ENCODE measurements at places on chromosomes 6 and 20.

DNA sequence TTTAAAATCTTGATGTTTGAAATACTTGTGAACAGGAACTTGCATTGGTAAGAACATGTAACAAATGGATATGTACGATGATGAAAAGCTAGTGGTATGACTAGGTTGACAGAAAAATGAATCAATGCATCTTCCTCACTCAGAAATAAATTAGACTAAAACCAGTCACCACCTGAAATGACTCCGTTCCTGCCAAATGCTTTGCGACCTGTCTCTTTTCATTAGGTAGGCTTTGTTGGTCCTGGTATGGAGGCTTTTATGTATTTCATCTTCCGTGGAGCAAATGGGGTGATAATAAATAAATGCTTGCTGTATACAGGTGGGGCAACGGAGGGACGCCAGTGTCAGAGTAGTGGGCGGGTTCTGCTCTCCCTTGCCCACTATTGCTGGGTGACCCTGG lies 17.1 kb upstream of the ULBP3 start:
- DNase-seq = no peak

DNA sequence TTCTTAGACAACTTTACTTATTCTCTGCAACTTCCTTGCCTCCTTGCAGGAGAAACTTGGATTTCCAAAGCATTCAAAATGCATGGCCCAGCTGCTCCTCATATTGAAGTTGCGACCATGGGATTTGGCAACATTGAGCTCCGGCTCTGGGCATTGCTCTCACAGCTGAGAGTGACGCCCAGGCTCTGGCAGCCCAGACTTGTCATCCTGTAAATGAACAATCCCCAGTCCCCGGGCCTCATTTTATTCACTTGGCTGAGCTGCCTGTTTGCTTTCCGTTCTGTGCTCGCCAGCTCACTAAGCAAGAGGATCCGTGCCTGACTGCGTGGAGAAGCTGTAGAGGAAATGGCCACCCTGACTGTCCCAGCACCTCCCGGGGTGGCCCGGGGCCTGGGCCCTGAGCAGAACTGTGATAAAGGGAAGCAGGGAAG lies 119.5 kb upstream of the CD93 start:
- no peak for DNase-seq

GRCh38 chr6:107235511-107235910 lies 120.2 kb upstream of the BEND3 start:
- DNase-seq = no peak

DNA sequence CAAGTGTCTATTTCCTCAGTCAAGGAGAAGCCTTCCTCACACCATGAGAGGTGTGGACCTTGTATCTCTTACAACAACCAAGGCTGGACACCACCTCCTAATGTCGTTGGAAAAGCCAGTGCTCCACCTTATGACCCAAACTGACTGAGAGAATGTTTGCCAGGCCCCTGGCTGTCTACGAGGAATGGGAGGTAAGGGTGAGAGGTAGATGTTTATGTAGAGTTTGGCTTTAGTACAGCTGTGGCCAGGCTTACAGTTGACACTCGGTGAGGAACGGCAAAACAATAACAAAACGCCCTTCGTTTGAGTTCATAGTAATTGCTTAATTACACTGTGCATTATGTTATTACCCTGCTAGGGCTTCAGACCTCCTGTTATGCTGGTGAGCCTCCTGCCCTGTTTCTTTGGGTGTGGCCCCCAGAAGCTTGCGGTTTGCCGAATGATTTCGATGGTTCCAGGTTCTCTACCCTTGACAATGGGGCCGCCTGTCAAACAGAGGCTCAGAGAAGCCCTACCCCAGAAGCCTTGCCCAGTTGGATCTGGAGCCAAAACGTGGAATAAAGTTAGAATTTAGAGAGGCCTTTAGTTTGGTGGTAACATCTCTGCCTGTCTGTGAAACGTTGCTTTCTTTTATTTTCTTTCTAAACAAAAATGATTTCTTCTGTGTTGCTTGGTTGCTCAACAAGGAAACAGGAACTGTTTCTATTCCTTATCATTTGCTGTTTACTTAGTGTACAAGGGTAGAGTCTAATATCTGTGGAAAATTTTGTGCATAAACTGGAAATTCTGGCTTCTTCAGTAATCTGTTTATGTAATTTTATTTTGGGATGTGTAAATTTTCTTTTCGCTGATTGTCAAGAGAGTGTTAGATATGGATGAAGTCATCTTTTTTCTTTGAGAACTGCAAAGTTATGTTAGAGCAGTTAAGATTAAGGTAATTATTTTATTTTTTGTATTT lies 60.4 kb upstream of the FOXQ1 start:
- no peak for DNase-seq

GRCh38 chr6:138607478-138608433 lies 108.5 kb upstream of the NHSL1 start:
- no peak for DNase-seq

- no peak for DNase-seq
Observed at GRCh38 chr6:167306401-167306998, 15.4 kb downstream of the UNC93A start.

DNA sequence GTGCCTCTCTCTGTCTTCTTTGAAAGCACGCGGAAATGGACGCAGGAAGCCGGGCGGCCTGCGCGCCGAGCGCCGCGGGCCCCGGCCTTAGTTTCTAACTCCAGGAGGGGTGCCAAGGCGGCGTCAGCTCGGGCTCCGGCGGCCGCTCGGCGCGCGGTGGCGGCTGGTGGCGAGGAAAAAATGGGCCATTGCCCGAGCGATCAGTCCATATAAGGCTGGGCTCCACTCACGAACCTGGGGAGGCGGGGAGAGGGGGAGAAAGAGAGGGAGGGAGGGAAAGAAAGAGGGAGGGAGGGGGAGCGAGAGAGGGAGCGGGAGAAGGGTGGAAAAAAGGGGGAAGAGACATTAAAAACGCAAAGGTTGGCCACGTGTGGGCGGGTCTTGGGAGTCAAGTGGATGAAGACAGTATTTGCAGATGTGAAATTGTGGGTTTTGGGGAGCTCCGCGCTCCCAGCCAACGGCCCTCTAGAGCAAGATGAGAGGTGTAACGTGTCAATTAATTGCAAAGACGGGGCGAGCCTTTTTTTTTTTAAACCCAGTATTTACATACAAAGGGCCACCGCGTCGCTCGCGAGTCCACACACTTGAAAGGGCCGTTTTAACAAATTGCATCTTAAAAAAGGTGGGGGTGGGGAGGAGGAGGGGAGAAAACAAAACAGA lies at the start of gene NKX2-2:
NKX2-2 (minus strand) TSS at position 184 of the 660 bp plus-strand sequence. CDS start 395 bp downstream, outside the sequence.
- DNase-seq = no peak

GRCh38 chr6:155483858-155484257 lies 28.2 kb upstream of the NOX3 start:
- no peak for DNase-seq
